Activated CD8-positive, alpha-beta memory T cell treated with anti-CD3 and anti-CD28 coated beads for 1 hour (primary cell): ENCODE measurements at places on chromosomes 2 and 18.

DNA sequence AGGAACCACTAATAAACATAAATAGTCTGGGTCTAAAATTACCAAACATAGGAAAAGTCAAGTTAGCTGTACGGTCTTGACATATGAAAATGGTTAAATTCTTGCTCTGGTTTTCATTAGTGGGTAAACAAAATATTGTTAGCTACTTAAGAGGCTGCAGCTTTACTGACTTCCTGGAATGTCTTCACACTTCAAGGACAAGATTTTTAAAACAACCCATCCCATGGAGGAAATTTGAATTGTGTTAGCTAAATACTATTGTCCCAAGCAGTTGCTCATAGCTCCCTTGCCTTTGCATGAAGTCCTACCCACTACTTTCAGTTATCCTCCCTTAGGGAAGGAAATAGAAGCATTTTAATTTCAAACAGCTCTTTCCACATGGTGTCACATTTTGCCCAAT, 128.5 kb downstream of the EPHA4 start:
- no peak for DNase-seq

- DNase-seq, result no peak
Observed at GRCh38 chr2:57842531-57842930, 204.1 kb upstream of the VRK2 start.

GRCh38 chr2:49286726-49287125, 132.4 kb upstream of the FSHR start:
- DNase-seq, result no peak

DNA sequence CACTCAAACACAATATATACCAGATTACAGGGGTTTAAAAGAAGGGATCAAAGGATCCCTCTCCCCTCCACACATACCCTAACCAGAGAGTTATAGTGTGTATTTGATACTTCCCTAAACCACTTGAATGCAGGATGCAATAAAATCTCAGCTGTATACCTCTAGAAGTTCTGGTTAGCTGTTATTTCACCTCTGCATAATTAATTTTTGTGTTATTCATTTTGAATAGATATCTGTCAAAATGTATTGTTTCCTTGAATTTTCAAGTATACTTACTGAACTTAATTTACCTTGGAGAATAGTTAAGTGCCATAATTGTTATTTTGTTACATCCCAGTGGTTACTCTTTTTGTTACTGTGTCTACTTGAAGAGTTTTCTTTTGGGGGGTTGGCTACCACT, 34.5 kb downstream of the DDX1 start:
- no peak for DNase-seq

- no peak for DNase-seq
Observed at GRCh38 chr2:24915796-24916195, 4.2 kb downstream of the ADCY3 start.

DNA sequence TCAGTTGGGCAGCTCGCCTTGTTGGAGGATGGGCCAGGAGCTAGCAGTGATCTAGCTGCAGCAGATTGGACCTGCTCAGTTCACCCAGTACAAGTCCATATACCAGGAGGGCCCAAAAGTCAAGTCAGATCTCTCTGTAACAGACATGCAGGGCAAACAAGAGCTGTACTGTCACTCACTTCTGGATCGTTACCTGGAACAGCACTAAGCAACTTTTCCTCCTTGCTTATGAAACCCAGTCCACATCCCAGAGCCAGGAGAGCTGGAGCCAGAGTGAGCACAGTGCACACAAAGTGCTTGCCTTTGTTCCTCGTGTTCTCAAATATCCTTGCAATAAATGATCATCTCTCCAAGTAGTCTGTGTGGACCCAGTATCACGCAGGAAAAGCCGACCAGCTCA, 244.1 kb upstream of the FOSL2 start:
- no peak for DNase-seq

DNA sequence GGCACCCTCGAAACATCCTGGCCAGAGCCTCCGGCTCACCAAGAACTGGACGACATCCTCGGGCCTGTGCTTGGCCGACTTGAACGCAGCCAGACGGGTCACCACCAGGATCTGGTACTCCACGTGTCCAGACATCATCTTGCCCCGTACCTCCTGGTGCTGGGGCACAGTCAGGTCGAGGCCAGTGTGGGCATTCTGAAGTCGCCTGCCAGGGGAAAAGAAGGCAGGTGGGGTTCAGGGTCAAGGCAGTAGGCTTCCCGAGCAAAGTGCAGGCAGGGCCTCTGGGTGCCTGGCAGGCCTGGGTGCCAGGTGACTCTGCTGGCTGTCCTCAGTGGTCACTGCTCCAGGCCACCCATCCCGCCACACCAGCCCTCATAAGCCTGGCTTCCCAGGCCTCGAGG, 5.6 kb downstream of the HS1BP3 start:
- no peak for DNase-seq

GRCh38 chr2:44833171-44834069, 108.1 kb upstream of the SIX3 start:
- no peak for DNase-seq

GRCh38 chr2:30780776-30781330, 26.4 kb downstream of the CAPN13 start:
- no peak for DNase-seq

- no peak for DNase-seq
Observed at GRCh38 chr18:37529863-37530262, 35.7 kb downstream of the CELF4 start.

GRCh38 chr2:113077921-113078320, 10.2 kb downstream of the IL1F10 start:
- no peak for DNase-seq

GRCh38 chr2:18777250-18777812, 188.0 kb upstream of the NT5C1B start:
- no peak for DNase-seq

DNA sequence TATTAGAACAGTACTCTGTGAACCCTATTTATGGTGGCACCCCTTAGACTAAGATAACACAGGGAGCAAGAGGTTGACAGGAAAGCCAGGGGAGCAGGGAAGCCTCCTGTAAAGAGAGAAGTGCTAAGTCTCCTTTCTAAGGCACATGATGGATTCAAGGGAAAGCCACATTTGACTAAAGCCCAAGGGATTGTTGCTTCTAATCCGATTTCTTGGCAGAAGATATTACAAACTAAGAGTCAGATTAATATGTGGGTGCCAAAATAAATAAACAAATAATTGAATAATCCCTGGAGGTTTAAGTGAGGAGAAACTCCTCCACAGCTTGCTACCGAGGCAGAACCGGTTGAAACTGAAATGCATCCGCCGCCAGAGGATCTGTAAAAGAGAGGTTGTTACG, 333.2 kb downstream of the SOX11 start:
- no peak for DNase-seq

- no peak for DNase-seq
Observed at GRCh38 chr2:169803480-169803879, 4.8 kb downstream of the SSB start.

- no peak for DNase-seq
Observed at GRCh38 chr18:78984941-78985784, 5.5 kb downstream of the SALL3 start.

GRCh38 chr18:76174451-76174850, 320.6 kb downstream of the ZNF516 start:
- no peak for DNase-seq

DNA sequence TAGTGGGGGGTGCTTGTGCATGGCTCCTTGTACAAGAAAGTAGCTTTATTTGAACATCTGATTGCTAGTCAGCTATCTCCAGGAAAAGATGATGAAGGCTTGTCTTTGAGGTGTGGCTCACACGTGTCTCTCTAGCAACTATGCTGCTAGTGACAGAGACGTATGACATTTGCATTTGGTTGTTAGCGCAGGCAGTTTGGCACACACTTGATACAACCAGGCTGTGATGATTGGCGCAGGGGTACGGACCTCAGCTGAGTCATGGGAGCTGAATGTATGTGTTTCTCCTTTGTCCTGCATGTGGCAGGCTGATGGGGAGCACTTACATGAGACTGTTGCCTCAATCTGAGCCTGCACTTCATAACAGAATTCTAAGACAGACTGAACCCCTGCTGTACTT, 29.6 kb downstream of the PTCD3 start:
- DNase-seq, result no peak

GRCh38 chr2:113677330-113677729, 50.3 kb downstream of the RABL2A start:
- DNase-seq, result no peak

DNA sequence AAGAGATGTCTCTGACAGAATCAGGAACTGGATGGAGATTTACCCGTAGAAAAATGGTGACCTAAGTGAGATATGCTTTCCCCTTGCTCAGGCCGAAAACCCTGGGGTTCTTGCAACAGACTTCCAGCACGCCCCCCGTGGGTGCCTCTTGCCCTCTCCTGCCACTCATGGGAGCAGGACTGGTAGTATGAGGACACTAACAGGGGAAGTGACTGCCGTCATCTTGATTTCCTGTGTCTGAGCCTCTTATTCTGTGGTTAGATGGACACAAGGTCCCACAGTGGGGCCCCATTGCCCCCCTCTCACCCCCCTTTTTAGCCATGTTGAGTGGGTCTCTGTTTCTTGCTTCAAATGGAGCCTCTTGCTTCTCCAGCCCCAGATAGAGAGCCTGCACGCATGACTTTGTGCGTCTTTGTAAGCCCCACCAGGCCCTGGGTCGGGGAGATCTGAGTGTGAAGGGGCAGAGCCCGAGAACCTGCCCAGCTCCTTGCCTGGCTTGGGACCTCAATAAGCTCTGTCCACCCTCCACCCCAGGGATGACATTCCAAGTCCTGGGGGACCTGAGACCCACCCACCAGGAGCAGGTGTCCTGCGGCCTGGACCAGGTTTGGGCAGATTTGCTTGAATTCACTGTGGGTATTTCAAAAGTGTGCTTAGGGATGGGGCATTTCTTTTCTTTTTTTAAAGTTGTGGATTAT, 12.6 kb downstream of the GNLY start:
- DNase-seq, result no peak

DNA sequence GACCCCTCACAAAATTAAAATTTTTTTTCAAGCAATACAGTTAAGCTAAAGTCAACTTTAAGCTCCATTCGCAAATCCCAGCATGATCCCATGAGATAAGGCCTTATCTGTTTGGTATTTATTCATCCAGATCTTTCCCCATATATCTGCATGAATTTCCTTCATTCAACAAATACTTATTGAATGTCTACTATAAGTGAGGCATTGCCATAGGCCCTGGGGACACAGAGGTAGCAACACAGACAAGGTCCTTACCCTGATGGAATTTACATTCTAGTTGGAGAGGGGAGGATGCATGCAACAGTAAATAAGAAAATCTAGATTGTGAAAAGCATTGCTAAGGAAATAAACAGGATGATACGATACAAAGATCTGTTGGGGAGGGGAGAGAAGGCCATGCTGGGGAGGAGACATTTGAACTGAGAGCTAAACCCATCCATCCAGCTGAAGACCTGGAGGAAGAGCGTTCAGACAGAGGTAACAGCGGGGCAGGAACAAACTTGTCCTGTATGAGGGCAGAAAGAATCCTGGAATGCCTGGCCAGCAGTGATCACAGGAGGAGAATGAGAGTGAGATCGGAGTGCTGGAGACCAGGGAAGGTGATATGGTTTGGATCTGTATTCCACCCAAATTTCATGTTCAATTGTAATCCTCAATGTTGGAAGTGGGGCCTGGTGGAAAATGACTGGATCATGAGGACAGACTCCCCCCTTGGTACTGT, 71.6 kb downstream of the SDC1 start:
- DNase-seq, result no peak

GRCh38 chr2:113157118-113157896, 16.5 kb upstream of the PSD4 start:
- no peak for DNase-seq

DNA sequence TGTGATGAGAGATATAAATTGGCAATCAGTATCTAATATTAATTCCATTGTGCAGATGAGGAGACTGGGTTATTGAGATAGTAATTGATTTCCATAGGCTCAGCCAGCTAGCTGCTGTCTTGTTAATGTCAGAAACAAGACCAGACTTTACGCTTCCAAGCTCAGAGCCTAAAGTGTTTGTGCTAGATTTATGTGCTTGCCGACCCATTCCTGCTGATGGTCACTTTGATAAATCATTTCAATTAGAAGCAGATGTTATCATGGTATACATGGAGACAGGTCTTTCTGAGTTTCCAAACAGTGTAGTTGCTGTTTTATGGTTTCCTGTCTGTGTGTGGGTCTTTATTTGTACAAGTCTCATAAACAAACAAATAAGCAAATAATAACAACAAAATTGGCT, 92.8 kb downstream of the AQP4 start:
- DNase-seq, result no peak

DNA sequence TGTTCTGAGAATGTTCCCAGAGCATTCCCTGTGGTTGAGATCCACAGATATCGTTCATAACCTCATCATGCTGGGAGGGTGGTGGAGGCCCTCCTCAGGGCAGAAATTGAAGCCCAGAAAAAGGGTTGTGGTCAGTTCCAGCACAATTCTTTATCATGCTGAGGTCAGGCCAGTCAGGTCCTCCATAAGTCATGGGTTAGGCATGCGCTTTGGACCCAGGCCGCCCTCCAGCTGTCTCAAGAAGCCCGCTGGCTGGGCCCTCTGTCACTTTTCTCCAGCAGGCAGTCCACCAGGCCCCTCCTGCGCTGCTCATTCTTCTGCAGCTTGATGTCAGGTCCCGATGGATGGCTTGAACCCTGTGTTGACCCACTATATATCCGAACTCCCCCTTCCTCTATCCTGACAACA, 151.1 kb upstream of the NT5C1B start:
- DNase-seq, result no peak

GRCh38 chr2:64943387-64944150, 45.6 kb upstream of the SLC1A4 start:
- DNase-seq, result no peak

GRCh38 chr18:39019989-39020388, 1454.4 kb upstream of the CELF4 start:
- no peak for DNase-seq

DNA sequence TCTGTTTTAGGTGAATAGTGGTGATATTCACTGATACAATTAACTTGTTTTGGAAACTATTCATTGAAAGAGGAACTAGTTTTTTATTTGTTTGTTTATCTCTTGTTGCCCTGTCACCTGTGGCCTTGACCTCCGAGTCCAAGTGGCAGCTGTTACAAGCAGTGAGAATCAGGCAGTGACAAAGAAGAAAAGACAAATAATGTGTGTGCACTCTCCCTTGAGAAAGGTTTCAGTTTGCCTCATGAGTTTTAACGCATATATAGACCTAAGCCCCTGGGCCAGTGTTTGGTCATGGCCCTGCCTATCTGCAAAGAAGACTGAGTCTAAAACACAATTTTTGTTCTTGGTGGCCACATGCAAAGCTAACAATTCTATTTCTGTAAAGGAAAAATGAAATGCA, 15.3 kb downstream of the KYNU start:
- DNase-seq, result no peak

GRCh38 chr2:208256192-208256782, 1.4 kb upstream of the IDH1 start:
- DNase-seq, result no peak
